Activated T-cell treated with anti-CD3 and anti-CD28 coated beads for 48 hours (primary cell): ENCODE measurements at places on chromosomes 5 and 9.

DNA sequence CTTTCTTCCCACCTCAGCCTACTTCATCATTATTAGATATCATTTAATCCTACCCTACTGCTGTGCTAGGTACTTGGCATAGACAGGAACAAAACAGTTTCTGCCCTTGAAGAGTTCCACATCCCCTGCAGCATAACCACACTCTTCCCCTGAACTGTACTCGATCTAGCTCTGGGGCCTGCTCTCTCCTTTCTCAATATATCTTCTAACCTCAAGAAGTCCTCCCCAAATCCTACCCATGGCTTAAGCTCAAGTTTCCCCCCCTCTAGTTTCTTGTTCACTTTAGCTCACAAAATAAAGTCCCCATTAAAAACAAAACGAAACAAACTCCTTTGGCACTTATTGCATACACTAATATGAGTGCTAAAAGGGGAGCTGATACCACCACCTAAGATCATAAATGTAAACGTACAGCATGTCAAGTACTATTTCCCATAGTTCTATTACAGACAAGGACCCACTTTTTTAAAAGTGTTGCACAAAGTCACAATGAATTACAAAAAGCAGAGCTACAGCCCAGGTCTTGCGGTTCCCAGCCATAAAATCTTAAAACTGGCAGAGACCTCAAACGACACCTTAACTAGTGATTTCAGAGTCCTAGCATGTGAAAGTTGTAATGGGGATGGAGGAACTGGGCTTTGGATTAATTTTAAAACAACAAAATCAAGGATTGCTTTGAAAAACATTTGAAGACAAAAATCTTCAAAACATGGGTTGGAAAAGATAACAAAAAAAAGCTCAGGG, 80.7 kb downstream of the PTPDC1 start:
- no peak for DNase-seq

GRCh38 chr5:173868096-173868880, 19.9 kb upstream of the CPEB4 start:
- no peak for DNase-seq

- DNase-seq, result no peak
Observed at GRCh38 chr5:91126448-91126847, 256.7 kb downstream of the ARRDC3 start.

- DNase-seq, result no peak
Observed at GRCh38 chr5:157516626-157517325, 56.8 kb downstream of the NIPAL4 start.

DNA sequence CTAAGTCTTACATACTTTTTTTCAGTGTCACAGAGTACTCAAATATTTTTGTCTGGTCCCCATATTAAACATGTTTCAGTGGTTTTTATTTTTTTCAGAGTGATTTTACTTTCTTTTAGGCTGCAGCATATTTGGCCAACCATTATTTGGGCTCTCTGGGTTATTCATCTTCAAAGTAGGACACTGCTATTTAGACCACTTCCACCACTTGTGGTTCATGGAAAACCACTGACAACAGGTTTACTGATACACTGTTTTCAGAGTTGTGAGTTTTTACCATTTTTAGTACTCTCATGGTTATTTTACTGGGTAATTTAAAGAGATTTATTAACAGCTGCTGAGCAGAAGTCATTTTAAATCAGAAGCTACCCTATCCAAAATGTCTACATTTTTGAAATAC, 437.6 kb downstream of the KIAA0825 start:
- DNase-seq, result no peak

DNA sequence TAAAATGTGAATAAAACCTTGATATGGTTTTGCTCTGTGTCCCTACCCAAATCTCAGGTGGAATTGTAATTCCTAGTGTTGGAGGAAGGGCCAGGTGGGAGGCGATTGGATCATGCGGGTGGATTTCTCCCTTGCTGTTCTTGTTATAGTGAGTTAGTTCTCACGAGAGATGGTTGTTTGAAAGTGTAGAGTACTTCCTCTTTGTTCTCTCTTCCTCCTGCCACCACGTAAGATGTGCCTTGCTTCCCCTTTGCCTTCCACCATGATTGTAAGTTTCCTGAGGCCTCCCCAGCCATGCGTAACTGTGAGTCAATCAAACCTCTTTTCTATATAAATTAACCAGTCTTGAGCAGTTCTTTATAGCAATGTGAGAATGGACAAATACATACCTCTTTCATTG, 34.9 kb downstream of the TARS1 start:
- no peak for DNase-seq

- no peak for DNase-seq
Observed at GRCh38 chr5:135879591-135879990, 16.1 kb downstream of the IL9 start.

DNA sequence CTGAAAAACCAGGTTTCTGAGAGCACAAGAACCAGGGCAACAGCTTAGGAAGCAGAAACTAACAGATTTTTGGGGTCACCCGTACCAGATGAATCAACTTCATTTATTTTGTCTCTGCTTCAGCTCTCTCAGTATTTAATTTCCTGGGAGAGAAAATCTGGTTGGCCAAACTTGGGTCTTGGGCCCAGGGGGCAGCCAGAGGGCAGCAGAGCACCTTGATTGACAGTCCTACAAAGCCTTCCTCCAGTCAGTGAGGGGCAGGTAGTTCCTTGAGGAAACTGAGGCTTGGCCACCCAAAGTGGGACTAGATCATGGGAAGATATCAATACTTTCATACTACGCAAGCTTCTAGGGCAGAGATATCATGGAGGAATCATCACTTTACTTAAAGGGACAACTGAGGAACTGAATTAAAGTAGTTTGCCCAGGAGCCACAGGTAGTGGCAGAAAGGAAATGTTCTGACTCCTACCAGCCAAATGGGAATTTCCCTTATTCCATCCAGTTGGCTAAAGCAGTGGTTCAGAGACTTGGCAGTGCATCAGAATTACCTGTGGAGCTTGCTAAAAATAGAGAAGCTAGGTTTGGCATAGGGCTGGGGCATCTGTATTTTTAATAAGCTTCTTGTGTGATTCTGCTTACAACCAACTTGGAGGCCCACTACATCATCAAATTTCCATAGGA, 21.5 kb upstream of the ARHGAP26 start:
- DNase-seq, result peak; percentile 35

GRCh38 chr5:39850291-39850690, 425.5 kb upstream of the DAB2 start:
- DNase-seq, result no peak

- DNase-seq, result no peak
Observed at GRCh38 chr5:91206734-91207133, 176.4 kb downstream of the ARRDC3 start.

DNA sequence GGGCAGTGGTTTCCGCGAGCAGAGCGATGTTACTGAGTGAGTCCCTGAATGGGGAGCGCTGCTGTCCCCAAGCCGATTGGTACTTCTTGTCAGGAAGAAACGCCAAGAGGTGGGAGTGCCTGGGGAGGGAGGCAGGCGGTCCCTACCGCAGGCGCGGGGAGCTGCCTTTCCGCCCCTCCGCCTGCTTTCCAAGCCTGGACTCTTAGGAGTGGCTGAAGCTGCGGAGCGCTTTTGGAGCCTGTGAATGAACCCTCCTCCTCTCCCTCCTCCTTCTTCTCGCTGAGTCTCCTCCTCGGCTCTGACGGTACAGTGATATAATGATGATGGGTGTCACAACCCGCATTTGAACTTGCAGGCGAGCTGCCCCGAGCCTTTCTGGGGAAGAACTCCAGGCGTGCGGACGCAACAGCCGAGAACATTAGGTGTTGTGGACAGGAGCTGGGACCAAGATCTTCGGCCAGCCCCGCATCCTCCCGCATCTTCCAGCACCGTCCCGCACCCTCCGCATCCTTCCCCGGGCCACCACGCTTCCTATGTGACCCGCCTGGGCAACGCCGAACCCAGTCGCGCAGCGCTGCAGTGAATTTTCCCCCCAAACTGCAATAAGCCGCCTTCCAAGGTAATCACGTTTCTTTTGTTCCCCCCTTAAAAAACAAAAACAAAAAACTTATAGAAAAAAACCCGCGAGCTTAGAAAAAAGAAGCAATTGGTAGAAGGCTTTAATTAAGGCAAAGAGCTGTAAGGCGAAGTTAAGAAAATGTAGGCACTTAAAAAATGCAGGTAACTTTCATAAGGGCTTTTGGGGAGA, at the start of gene VCAN:
Gene VCAN, plus strand, starts transcription at position 340 of the 808 bp plus-strand sequence. CDS start 11,775 bp downstream, outside the sequence.
- DNase-seq, result no peak

GRCh38 chr9:75431375-75431774, 343.1 kb downstream of the OSTF1 start:
- DNase-seq, result no peak

GRCh38 chr9:34379334-34380033, 2.8 kb upstream of the MYORG start:
- DNase-seq, result peak; percentile 85

DNA sequence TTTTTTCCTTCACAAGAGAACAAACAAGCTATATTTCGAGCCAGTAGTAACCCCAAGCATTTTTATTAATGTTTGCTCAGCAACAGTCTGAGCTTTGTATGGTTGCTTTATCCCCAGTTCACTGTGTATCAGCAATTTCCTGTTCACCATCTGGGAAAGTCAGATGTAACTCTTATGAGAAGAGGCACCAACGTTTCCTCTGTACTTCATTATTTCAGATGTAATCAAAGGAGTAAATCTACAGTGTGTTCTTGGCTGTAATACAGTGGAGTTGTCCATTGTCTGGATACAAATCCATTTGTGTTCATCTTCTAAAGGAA, 340.2 kb downstream of the ARRDC3 start:
- DNase-seq, result no peak

DNA sequence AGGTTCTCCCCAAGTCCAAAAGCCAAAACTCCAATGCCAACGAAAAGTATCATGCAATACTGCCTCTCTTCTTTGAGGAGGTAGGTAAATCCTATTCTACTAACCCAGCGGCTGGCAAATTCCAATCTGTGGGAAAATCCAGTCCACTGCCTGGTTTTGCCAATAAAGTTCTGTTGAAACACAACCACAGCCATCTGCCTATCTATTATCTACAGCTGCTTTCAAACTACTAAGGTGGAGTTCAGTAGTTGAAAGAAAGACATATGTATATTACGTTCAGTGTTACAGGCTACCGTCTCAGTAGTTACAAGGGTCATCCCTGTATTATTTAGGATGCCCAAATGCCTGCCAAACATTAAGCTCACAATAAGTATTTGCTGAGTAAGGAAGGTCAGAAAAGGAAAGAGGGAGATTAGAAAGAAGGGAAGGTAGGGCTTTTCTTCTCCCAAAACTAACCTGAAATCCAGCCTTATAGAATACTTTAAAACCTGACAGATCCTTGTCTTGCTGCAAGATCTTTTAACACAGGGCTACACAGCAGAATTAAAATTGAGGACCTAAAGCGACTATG, 16.2 kb downstream of the ARL15 start:
- DNase-seq, result no peak

- DNase-seq, result no peak
Observed at GRCh38 chr5:82694711-82695285, 382.4 kb downstream of the TMEM167A start.

GRCh38 chr5:82798676-82799075, 278.5 kb downstream of the TMEM167A start:
- no peak for DNase-seq

DNA sequence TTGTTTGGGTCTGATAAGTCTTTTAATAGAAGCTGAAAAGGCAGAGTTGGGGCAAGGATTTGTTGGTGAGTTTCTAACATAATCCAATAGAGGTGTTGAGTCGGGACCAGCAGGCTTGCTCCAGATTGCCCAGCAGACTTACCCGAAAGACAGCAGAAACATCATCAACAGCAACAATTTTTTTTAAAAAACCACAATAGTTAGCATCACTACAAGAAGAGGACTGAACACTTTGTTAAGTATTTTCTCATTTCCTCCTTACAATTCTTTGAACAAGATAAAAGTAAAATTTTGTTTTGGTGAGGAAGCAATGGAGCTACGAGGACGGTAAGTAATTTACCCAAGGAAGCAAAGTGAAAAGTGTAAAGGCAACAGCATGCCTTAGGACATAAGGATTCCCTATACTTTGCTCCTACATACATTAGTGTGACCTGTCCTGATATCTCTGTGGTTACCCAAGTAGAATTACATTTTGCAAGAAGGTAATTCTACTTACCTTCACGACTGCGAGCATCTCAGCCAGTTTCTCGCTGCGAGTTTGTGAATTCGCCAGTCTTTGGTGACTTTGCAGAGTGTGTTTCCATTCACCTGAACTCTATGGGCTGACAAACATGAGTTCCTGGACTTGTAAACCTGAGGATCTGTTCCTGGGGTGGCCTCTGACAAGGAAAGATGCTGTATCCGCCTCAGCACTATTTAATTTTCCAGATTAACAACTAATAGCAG, 13.2 kb downstream of the ITK start:
- DNase-seq, result no peak

DNA sequence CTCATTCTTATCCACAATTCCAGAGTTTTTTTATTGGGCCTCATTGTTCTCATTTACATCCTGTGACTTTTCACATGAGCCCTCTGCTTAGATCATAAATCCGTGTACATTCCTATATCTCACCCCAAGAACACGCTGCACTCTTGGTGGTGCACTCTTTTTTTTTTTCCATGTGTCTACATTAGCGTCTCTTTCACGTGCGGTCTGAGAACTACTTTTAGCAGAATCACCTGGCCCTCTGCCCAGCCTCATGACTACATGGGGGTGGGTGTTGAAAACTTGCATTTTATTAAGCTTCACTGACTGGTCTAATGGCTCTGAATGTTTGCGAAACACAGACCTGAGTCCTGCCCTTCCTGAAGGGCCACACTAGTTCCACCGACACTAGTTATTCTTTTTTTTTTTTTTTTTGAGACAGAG, 18.6 kb downstream of the C9orf57 start:
- no peak for DNase-seq

- DNase-seq, result no peak
Observed at GRCh38 chr5:179345433-179346321, at the start of gene ADAMTS2. TSS of gene ADAMTS2 (minus strand) at chr5:179345461. CDS start at chr5:179345328, 133 bp downstream.

DNA sequence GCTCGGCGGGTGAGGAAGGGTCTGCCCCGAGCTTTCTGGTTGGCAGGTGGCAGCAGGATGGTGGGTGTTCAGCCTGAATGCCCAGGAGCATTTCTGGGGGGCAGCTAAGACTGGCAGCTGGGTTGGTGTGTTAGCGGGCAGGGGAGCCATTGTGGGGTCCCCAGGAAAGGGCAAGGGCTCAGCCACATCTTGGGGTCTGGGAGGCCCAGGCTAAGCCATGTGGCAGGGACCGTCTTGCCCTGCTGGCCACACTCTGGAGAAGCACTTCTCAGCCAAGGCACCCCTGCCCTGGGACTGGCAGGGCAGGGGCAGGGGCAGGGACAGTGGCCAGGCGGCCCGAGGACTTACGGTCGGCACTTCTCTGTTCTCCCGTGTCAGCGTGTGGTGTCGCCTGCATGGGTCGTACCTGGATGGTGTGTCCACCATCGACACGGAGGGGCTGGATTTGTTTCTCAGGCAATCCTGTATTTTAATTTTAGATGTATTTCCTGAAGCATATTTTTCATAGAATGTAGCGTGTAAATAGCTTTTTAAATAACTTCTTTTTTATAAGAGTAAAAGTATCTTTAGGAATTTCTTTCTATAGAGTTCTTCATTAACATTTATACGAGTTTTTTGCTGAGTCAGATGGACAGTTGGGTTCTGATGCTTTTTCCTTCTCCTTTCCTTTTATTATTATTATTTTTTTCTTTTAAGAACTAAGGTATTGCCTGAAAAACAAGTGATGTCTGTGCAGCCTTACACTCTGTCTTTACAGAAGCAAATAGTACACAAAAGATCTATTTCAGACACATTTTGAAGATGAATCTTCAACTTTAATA, 102.0 kb downstream of the PHF2 start:
- DNase-seq, result no peak
